Stimulated activated naive B cell treated with anti-CD40 and anti-IgM and Interleukin-4, amounts not matched to agents 10 μg/mL and 1 μg/mL and 100 μg/mL, for 72 hours (primary cell): ENCODE measurements at places on chromosomes 7 and 10.

- H3K27me3 ChIP-seq = no peaks in the 10 kb centered on the region
- peaks cover 15% of the 10 kb centered on the region for H3K36me3 ChIP-seq
- H3K4me3 ChIP-seq = peak overlapping the region; percentile 18
Observed at GRCh38 chr7:156781972-156782371, 111.0 kb downstream of the LMBR1 start.

GRCh38 chr7:116334555-116334954 is 124.2 kb downstream of the TES start:
- no peak overlapping the region for H3K4me3 ChIP-seq
- H3K27ac ChIP-seq = no peak overlapping the region
- no peaks in the 10 kb centered on the region for H3K27me3 ChIP-seq
- DNase-seq = no peak

DNA sequence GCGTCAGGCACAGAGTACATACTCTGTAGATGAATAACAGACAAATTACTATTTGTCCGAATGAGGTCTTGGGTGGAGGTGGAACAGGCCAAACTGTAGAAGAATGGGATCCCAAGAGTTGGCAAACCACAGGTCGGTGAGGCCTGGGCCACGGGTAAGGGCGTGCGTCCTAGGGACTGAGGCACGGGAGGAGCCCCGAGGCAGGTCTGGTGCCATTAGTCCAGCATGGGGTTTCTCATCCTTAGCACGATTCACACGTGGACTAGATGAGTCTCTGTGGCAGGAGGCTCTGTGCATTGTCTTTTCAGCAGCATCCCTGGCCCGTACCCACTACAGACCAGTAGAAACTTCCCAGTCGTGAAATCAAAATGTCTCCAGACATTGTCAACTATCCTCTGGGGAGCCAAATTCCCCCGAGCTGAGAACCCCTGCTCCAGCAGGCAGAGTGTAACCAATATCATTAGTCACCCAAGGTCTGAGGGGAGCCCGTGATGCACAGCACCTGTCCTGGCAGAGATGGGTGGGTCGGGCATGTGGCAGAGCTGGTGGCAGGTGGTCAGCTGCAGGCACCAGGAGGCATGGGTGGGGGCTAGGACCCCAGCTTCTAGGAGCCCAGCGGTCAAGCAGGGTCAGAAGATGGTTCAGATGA is 61.3 kb downstream of the COL13A1 start:
- no peaks in the 10 kb centered on the region for H3K36me3 ChIP-seq
- DNase-seq = no peak
- peaks cover 15% of the 10 kb centered on the region for H3K27me3 ChIP-seq
- no peak overlapping the region for H3K4me3 ChIP-seq

DNA sequence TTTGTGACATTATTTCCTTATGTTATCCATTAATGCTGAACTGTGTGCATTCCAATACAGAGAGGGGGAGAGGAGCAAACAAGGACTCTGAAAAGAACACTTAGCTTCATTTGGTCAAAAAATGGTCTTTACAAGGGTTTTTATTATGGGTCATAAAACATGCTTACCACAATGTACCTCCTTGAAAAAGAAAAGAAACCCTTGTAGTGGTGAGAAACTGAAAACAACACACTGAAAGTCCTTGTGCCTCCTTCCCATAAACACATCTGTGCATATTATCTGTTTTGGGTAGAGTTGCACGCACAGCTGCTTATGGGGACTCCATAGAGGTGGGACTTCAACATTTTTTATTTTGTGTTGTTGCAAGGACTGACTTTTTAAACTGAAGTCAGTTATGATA is 98.7 kb downstream of the CDK6 start:
- H3K4me3 ChIP-seq = no peak overlapping the region
- no peak for DNase-seq
- H3K4me1 ChIP-seq = peaks cover 19% of the 10 kb centered on the region

- no peak for DNase-seq
- peaks cover 6% of the 10 kb centered on the region for H3K36me3 ChIP-seq
- no peak overlapping the region for H3K27ac ChIP-seq
- H3K4me1 ChIP-seq = no peaks in the 10 kb centered on the region
- H3K4me3 ChIP-seq = no peak overlapping the region
Observed at GRCh38 chr10:87608756-87609155, 50.9 kb upstream of the PAPSS2 start.

DNA sequence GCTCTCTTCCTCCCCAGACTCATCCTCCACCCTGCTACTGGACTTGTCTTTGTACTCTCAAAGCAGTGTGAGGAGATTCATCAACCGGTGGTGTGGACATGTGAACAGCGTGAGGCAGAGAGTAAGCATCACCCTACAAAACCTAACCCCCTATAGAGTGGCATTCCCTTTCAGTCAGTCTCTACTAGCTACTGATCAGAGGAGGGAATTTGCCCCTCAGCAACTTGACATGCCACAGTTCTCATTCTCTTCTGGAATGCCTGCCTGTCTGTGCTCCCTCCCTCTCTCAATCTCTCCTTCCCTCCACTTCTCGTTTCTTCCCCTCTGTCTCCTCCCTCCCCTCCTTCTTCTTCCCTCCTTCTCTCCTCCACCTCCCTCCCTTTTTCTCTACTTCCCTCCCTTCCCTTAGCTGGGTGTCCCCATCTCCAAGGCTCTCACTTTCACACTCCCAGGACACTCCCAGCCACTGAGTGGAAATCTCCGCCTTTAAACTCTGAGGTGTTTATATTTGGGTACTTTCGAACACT is 24.6 kb downstream of the H2AZ2 start:
- peak overlapping the region; percentile 15 for H3K27ac ChIP-seq
- H3K4me1 ChIP-seq = peaks cover 9% of the 10 kb centered on the region
- H3K27me3 ChIP-seq = no peaks in the 10 kb centered on the region
- peaks cover 3% of the 10 kb centered on the region for H3K36me3 ChIP-seq
- H3K4me3 ChIP-seq = no peak overlapping the region
- DNase-seq = no peak

DNA sequence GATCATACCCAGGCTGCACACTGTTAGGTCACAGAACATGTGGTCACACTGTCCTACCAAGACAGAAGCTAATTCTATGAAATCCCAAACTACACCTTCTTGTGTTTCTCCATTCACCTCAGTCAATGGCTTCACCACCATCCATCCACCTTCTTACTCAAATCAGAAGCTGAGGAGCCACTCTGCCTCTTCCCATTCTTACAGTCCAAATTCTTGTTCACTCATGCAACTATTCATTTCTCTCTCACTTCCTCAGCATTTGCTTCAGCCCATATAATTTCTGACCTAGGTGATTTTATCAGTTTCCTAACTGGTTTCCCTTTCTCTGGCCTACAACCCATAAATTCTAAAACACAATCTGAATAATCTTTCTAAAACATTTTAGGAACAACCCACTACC is 229.2 kb downstream of the LRRN3 start:
- H3K27ac ChIP-seq = no peak overlapping the region
- H3K4me3 ChIP-seq = no peak overlapping the region
- H3K4me1 ChIP-seq = peaks cover 27% of the 10 kb centered on the region
- H3K27me3 ChIP-seq = no peaks in the 10 kb centered on the region
- peaks cover 8% of the 10 kb centered on the region for H3K36me3 ChIP-seq
- DNase-seq = no peak

DNA sequence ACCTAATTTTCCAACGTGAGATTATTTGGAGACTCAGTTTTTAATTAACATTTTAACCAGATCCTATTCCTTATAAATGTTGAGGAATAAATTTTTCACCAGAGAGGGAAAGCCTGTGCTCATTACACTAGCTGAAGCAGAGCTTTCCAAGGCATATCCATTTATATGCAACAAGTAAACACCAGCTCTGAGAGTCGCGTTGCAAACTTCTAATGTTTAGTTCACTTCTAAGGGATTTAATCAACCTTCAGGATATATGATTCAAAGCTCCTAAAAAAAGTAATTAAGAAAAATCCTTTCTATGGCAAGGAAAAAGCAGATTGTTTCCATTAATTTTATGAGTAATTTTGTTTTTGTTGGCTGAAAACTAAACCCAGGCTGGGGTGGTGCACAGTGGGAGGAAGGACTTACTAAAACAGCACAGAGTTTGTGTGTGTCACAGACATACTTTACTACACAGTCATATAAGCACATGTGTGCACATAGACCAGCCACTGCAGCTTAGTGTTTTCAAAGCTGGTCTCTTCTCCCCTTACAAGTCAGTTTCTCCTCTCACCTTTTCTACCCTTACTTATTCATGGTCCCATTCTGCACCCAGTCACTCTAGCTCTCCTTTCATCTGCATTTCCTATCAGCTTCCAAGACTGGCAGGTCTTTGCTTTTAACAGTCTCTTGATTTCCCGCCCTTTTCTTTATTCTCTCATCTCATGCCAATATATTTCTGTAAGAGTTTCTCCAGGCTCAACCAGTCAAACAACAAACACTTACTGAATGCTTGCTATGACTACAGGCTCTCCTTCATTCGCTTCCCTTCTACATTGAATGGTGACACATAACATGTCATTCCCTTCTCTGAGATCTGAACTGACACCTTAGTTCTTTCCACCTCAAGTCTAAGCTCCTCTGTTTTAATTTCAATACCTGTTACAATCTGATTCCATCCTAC is 81.1 kb upstream of the FZD1 start:
- peaks cover 9% of the 10 kb centered on the region for H3K4me1 ChIP-seq
- no peak overlapping the region for H3K27ac ChIP-seq
- H3K36me3 ChIP-seq = peaks cover 16% of the 10 kb centered on the region
- H3K27me3 ChIP-seq = no peaks in the 10 kb centered on the region

- no peak overlapping the region for H3K4me3 ChIP-seq
- peaks cover 18% of the 10 kb centered on the region for H3K27me3 ChIP-seq
- H3K36me3 ChIP-seq = no peaks in the 10 kb centered on the region
Observed at GRCh38 chr10:13998163-13998835, 332.4 kb downstream of the FRMD4A start.

DNA sequence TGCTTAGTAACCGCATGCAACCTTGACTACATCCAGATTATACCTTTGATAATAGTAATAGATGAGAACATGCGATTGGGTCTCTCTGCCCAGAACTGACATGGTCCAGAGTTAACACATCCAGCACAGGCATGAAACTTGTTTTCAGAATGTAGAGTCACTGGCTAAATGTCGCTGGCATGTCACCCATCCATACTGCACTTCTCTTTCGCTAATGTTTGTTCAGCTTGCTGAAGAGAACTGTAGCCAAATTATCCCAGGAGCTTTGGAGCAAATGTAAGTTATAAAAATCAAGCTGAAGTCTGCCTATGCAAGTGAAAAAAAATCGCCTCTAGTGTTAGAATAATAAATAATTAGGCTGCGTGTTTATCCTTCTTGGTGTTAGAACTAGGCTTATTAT is 98.2 kb downstream of the PRTFDC1 start:
- peaks cover 4% of the 10 kb centered on the region for H3K27me3 ChIP-seq
- no peak overlapping the region for H3K4me3 ChIP-seq
- no peak overlapping the region for H3K27ac ChIP-seq
- H3K36me3 ChIP-seq = no peaks in the 10 kb centered on the region

- no peak for DNase-seq
- no peak overlapping the region for H3K4me3 ChIP-seq
- H3K27ac ChIP-seq = no peak overlapping the region
- no peaks in the 10 kb centered on the region for H3K4me1 ChIP-seq
- no peaks in the 10 kb centered on the region for H3K27me3 ChIP-seq
- H3K36me3 ChIP-seq = no peaks in the 10 kb centered on the region
Observed at GRCh38 chr7:68224041-68224741, 1227.6 kb downstream of the TYW1 start.

DNA sequence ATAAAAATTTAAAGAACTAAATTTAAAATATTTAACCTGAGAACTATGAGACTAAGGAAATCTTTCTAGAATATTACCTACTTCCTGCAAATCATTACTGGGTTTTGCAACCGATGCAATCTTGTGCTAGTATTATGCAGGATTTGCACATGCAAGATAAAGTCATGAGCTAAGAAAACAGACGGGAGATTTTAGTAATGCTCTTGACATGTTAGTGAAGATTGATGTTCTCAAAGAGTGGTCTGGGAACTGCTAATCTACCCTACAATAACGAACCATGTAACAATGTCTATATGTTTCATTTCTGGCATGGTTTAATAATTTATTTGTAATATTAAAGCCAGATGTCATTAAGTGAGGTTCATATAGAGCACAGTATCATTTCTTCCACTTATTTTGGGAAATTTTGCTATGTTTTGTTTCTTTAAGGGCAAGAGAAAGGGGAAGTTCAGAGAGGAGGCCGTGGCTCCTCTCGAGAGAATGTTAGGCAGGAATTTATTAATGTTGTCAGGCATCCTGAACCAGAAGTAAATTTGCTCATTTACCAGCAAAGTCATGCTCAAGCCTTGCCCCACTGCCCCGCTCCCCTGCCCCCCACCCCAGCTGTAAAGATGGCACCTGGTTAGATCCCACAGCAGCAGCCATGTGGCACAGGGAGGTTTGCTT is 22.8 kb downstream of the LRRC17 start:
- H3K4me1 ChIP-seq = no peaks in the 10 kb centered on the region
- H3K36me3 ChIP-seq = no peaks in the 10 kb centered on the region
- no peak overlapping the region for H3K4me3 ChIP-seq
- H3K27me3 ChIP-seq = no peaks in the 10 kb centered on the region
- H3K27ac ChIP-seq = no peak overlapping the region
- DNase-seq = no peak

DNA sequence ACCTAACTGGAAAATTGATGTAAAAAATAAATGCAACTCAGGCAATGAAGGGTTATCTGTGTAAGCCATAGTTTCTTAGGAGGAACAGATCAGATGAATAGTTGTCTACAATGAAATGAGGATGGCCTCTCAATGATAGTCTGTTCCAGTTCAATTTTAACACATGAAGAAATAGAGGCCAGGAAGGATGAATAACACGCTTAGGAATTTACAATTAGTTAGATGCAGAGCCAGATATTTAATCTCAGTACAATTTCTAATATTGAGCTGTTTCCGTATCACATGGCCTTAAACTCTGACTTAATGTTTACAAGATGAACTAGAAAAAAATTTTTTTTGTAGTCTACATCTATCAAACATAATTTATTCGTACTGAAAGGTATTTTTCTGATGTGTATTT is 176.6 kb downstream of the GALNT11 start:
- no peak overlapping the region for H3K27ac ChIP-seq
- peaks cover 20% of the 10 kb centered on the region for H3K36me3 ChIP-seq
- H3K4me3 ChIP-seq = no peak overlapping the region
- DNase-seq = no peak

- H3K4me1 ChIP-seq = no peaks in the 10 kb centered on the region
- no peaks in the 10 kb centered on the region for H3K36me3 ChIP-seq
- DNase-seq = no peak
- H3K27ac ChIP-seq = no peak overlapping the region
- peaks cover 45% of the 10 kb centered on the region for H3K27me3 ChIP-seq
Observed at GRCh38 chr10:14369906-14370305, 39.2 kb upstream of the FRMD4A start.

GRCh38 chr7:101699399-101699798 is 70.3 kb upstream of the MYL10 start:
- no peak overlapping the region for H3K27ac ChIP-seq
- no peak for DNase-seq
- no peaks in the 10 kb centered on the region for H3K36me3 ChIP-seq
- H3K4me1 ChIP-seq = no peaks in the 10 kb centered on the region

- H3K4me1 ChIP-seq = peaks cover 57% of the 10 kb centered on the region
- H3K4me3 ChIP-seq = peak overlapping the region; percentile 55
- H3K27me3 ChIP-seq = peaks cover 60% of the 10 kb centered on the region
- H3K27ac ChIP-seq = peak overlapping the region; percentile 47
- H3K36me3 ChIP-seq = peaks cover 5% of the 10 kb centered on the region
Observed at GRCh38 chr10:48634198-48634983, 29.5 kb upstream of the ARHGAP22 start.

GRCh38 chr10:59362959-59363381 is 621 bp upstream of the FAM13C start:
- H3K4me3 ChIP-seq = peak overlapping the region; percentile 45
- H3K4me1 ChIP-seq = peaks cover 13% of the 10 kb centered on the region

- no peak overlapping the region for H3K4me3 ChIP-seq
- H3K4me1 ChIP-seq = no peaks in the 10 kb centered on the region
- no peaks in the 10 kb centered on the region for H3K36me3 ChIP-seq
- no peak overlapping the region for H3K27ac ChIP-seq
Observed at GRCh38 chr10:21468086-21468485, 57.4 kb downstream of the SKIDA1 start.
